ENCODE measurements at places on chromosomes 13 and 19.

DNA sequence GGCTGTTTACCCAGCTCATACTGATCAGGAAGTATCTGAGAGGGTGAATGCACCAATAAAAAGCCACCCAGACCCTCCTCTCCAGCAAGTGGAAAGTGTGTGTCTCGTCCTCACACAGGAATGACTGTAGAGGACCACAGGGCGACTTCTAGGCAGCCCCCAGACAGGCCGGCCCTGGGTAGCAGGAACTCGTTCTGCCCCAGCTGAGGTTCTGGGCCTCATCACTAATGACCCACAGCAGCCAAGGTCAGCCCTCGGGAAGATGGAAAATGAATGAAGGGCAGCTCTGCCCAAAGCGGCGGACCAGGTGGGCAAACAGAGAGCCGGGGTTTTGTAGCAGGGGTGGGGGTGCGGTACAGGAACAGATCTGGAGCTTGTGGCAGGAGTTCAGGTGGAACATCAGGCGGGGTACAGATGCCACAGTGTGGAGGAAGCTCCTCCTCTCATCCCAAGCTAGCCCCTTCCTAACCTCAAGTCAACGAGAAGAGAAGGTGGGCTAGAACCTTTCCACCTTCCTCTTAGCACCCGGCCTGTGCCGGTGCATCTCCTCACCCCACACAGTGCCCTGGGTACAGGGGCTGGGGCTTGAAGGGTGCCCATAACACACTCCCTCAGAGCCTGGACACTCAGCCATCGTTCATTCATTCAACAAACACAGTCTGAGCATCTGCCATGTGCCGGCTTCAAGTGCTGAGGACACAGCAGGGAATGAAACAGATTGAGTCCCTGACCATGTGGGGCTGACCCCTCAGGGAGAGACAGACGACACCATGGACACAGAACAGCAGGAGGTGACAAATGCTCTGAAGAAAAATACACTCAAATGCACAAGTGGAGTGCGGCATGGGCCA, 36.2 kb downstream of the RFX2 start:
- H3K4me3 ChIP-seq = no peak overlapping the region
- H3K4me1 ChIP-seq = peaks cover 6% of the 10 kb centered on the region
- H3K27me3 ChIP-seq = peaks cover 23% of the 10 kb centered on the region
- peaks cover 16% of the 10 kb centered on the region for H3K36me3 ChIP-seq

GRCh38 chr13:44045180-44045562, 165.5 kb downstream of the LACC1 start:
- peaks cover 50% of the 10 kb centered on the region for H3K27me3 ChIP-seq
- DNase-seq = no peak
- no peaks in the 10 kb centered on the region for H3K36me3 ChIP-seq
- H3K4me1 ChIP-seq = no peaks in the 10 kb centered on the region

DNA sequence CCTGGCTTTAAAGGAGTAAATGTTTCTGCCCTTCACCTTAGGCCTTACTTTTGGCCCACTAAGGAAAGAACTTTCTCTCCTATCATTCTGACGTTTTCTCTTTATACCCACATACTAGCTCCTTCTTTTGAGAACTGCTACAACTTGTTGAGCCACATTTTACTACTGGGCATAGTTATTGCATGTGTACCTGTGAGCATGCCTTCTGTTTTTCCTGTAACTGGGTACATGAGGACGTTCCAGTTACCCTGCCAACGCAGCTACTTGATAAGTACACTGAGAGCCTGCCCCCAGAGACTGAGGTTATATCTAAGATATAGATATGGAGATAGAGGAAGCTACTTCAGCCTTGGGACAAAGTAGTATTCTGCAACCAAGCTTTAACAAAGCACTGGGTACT, 3.5 kb downstream of the CCDC169 start:
- no peak overlapping the region for H3K4me3 ChIP-seq
- H3K27ac ChIP-seq = no peak overlapping the region
- H3K4me1 ChIP-seq = no peaks in the 10 kb centered on the region
- no peak for DNase-seq

DNA sequence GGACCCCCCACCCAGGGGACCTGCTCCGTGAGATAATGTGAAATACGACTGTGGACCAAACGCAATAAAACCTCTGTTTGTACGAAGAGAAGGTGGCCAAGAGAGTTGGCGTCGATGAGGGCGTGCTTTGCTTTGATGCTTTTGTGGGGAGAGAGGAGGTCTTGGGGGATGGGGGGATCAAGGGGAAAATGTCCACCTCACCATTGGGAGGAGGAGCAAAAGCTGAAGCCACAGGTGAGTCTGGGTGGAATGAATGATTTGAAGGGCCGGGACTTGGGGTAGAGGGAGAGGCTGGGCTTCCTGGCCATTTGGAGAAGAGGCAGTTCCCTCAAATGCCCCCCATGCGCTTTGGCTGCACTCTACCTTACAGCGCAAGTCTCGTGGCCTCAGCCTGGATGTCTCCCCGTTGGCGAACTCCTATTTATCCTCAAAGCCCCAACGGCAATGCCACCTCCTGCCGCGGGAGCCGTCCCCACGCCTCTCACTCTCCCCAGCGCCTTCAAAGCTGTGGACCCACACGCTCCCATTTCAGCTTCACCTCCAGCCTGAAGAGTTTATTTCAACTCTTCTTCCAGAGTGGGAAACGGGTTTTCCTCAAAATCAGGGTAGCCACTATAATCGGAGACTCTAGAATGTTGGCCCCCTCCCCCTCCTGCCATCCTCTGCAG, 795 bp upstream of the ABCA7 start:
- peaks cover 57% of the 10 kb centered on the region for H3K4me1 ChIP-seq
- H3K36me3 ChIP-seq = peaks cover 74% of the 10 kb centered on the region
- H3K4me3 ChIP-seq = peak overlapping the region; percentile 96
- H3K27me3 ChIP-seq = no peaks in the 10 kb centered on the region
- DNase-seq = no peak
- peak overlapping the region; percentile 89 for H3K27ac ChIP-seq

DNA sequence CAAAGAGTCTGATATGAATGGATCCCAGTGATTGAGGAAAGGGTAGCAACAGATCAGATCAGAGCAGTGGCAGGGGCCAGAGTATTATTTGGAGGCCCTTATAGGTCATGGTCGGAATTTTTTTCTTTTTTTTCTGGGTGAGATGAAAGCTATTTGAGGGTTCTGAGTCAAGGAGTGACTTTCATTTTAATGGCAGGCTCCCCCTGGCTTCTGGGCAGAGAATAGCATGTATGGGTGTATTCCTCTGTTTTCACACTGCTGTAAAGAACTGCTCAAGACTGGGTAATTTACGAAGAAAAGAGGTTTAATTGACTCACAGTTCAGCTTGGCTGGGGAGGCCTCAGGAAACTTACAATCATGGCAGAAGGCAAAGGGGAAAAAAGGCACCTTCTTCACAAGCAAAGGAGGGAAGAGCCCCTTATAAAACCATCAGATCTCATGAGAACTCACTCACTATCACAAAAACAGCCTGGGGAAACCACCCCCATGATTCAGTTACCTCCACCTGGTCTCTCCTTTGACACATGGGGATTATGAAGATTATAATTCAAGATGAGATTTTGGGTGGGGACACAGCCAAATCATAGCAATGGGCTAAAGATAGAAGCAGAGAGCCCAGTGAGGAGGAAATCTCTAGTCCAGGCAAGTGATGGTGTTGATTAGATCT, 3.0 kb upstream of the SLC6A16 start:
- H3K27me3 ChIP-seq = no peaks in the 10 kb centered on the region
- peaks cover 40% of the 10 kb centered on the region for H3K4me1 ChIP-seq
- no peak overlapping the region for H3K4me3 ChIP-seq
- DNase-seq = peak; percentile 33

DNA sequence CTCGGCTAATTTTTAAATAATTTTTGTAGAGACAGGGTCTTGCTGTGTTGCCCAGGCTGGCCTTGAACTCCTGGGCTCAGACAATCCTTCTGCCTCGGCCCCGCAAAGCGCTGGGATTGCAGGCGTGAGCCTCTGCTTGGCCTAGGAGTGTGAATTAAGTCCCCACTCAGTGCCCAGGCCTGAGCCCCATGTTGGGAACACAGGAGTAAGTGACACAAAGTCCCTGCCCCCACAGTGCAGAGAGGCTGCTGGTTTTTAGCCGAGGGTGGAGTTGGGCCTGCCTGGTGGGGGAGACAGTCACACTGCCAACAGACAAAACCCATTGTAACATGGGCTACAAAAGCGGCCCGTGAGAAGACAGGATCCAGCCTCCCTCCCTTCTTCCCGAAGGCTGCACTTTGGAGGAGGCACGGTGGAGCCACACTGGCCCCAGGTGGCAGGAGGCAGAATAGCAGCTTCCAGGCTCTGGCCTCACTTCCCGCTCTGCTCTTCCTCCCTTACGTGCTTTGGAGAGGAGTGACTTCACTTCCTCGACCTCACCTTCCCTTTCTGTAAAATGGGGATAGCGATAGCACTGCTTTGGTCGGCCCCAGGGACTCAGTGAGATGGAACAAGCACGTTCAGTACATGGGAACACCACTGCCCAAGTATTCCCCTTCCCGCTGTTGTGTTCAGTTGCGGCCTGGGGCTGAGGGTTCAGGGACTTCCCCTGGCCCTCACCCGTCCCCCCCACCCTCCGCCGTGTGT, 15.2 kb upstream of the EHD2 start:
- H3K27me3 ChIP-seq = no peaks in the 10 kb centered on the region
- H3K27ac ChIP-seq = no peak overlapping the region
- peaks cover 6% of the 10 kb centered on the region for H3K4me1 ChIP-seq
- DNase-seq = peak; percentile 23
- peaks cover 32% of the 10 kb centered on the region for H3K36me3 ChIP-seq
- H3K4me3 ChIP-seq = no peak overlapping the region

GRCh38 chr13:113564331-113565023, 20.1 kb upstream of the TFDP1 start:
- peaks cover 39% of the 10 kb centered on the region for H3K27me3 ChIP-seq
- no peak overlapping the region for H3K27ac ChIP-seq
- no peak overlapping the region for H3K4me3 ChIP-seq
- no peak for DNase-seq
- no peaks in the 10 kb centered on the region for H3K4me1 ChIP-seq
- H3K36me3 ChIP-seq = no peaks in the 10 kb centered on the region

GRCh38 chr19:13969897-13970296, 17.6 kb downstream of the DCAF15 start:
- H3K36me3 ChIP-seq = peaks cover 35% of the 10 kb centered on the region
- H3K27me3 ChIP-seq = no peaks in the 10 kb centered on the region
- DNase-seq = no peak
- no peak overlapping the region for H3K27ac ChIP-seq
- H3K4me3 ChIP-seq = no peak overlapping the region

- H3K36me3 ChIP-seq = no peaks in the 10 kb centered on the region
- H3K4me1 ChIP-seq = peaks cover 6% of the 10 kb centered on the region
- no peak overlapping the region for H3K27ac ChIP-seq
- peaks cover 35% of the 10 kb centered on the region for H3K27me3 ChIP-seq
- no peak for DNase-seq
These were observed 9.7 kb downstream of the CLEC4G start for GRCh38 chr19:7722231-7722651.

DNA sequence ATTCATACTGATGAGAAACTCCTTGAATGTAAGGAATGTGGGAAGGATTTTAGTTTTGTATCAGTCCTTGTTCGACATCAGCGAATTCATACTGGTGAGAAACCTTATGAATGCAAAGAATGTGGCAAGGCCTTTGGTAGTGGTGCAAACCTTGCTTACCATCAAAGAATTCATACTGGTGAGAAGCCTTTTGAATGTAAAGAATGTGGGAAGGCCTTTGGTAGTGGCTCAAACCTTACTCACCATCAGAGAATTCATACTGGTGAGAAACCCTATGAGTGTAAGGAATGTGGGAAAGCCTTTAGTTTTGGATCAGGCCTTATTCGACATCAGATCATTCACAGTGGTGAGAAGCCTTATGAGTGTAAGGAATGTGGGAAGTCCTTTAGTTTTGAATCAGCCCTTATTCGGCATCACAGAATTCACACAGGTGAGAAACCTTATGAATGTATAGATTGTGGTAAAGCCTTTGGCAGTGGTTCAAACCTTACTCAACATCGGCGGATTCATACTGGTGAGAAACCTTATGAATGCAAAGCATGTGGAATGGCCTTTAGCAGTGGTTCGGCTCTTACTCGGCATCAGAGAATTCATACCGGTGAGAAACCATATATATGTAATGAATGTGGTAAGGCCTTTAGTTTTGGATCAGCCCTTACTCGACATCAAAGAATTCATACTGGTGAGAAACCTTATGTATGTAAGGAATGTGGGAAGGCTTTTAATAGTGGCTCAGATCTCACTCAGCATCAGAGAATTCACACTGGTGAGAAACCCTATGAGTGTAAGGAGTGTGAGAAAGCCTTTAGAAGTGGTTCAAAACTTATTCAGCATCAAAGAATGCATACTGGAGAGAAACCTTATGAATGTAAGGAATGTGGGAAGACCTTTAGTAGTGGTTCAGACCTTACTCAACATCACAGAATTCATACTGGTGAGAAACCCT, 26.6 kb downstream of the ZNF345 start:
- no peaks in the 10 kb centered on the region for H3K27me3 ChIP-seq
- H3K4me1 ChIP-seq = no peaks in the 10 kb centered on the region
- H3K36me3 ChIP-seq = peaks cover 17% of the 10 kb centered on the region
- DNase-seq = no peak
- no peak overlapping the region for H3K4me3 ChIP-seq

GRCh38 chr13:100525453-100526317, 62.9 kb downstream of the GGACT start:
- peaks cover 4% of the 10 kb centered on the region for H3K4me1 ChIP-seq
- no peaks in the 10 kb centered on the region for H3K27me3 ChIP-seq
- peaks cover 3% of the 10 kb centered on the region for H3K36me3 ChIP-seq
- no peak for DNase-seq

DNA sequence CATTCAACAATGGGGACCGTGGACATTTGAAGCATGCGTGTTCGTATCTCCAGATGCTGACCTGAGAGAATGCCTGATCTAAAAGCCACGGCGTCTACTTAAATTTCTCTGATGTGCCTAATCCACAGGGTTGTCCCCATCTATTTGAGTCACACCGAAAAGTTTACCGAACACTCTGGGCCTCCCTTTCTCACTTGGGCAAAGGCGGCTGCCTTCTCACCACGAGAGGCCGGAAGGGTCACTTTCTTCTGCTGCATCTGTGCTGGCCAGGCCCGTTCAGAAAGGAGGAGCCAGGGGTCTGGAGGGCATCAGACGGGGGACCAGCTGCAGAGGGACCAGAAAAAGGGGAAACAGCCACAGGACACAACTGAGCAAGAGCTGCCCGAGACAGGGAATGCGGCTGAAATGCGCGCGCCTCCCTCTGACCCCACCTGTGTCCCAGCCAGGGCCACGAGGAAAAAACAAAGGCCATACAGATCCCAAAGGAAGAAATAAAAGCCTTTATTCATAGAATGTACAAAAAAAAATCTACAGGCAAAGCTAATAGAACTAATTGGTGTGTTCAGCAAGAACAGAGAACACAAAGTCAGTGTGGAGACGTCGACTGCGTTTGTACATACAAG, 71.3 kb upstream of the C13orf46 start:
- no peak for DNase-seq
- H3K4me3 ChIP-seq = peak overlapping the region; percentile 20
- H3K36me3 ChIP-seq = peaks cover 84% of the 10 kb centered on the region

- H3K4me3 ChIP-seq = no peak overlapping the region
- no peak for DNase-seq
- no peaks in the 10 kb centered on the region for H3K4me1 ChIP-seq
- no peaks in the 10 kb centered on the region for H3K36me3 ChIP-seq
- no peak overlapping the region for H3K27ac ChIP-seq
These were observed 12.5 kb upstream of the TBC1D4 start for GRCh38 chr13:75494491-75494890.

- no peaks in the 10 kb centered on the region for H3K36me3 ChIP-seq
- H3K4me3 ChIP-seq = no peak overlapping the region
- peaks cover 26% of the 10 kb centered on the region for H3K4me1 ChIP-seq
- H3K27me3 ChIP-seq = peaks cover 11% of the 10 kb centered on the region
- DNase-seq = no peak
These were observed 40.6 kb downstream of the TPT1 start for GRCh38 chr13:45300190-45300985.

Data from effector memory CD8-positive, alpha-beta T cell (primary cell).